ENCODE measurements at places on chromosomes 11 and 22.
A peak's percentile ranks its signal among the peaks of the same experiment; 100 is the strongest.

DNA sequence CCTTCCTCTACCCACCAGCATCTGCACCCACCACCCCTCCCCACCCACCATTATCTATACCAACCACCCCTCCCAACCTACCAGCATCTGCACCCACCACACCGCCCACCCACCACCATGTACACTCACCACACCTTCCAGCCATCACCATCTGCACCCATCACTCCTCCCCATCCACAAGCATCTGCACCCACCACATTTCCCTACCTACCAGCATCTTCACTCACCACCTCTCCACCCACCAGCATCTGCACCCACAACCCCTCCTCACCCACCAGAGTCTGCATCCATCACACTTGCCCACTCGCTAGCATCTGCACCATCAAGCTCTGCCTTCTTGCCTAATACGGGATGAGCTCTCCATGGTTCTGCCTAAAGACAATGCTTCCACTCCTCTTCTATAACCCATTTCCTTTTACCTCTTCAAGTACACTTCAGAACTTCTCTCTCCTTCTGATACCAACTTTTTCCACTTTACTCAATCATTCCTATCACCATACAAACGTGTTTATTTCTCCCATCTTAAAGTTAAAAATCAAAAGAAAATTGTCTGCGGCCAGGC is 2.4 kb upstream of the FSHB start:
- no peak for DNase-seq

DNA sequence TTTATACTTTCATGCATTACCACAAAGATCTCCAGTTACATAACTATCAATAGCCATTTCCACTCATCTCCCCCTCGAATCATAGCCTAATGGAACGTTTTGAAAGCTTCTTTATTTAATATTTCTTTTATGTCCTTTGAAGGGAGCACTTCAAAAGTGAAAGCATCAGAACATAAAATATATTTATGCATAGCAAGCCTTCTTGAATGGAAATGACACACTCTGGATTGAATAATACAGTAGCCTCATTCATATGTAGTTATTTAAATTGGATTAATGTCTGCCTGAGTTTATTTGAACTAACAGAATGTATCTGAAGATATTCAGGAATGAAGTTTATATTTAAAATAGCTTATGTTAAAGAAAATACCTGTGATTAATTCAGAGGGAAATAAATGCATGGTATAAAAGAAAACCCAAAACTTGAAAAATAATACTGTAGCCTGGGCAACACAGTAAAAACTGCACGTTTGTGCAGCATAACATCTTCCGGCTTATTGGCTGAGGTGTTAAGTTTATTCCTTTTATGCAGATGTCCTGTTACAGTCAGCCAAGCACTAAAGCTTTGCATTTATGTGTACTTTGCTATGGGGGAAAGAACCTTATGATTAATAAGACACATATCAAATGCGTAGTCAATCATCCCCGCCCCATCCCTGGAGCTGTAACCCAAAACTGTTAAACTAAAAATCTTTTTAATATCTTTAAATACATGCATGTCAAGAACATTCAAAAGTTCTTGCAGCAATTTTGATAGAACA is 22.0 kb downstream of the OOSP3 start:
- DNase-seq = no peak

- no peak for DNase-seq
These were observed 1.6 kb downstream of the SPI1 start for GRCh38 chr11:47376525-47377371.

GRCh38 chr11:35237860-35238715 is 99.1 kb downstream of the CD44 start:
- DNase-seq = peak; percentile 73

- DNase-seq = no peak
These were observed 7.7 kb downstream of the TNNT3 start for GRCh38 chr11:1927026-1927847.

GRCh38 chr11:47331454-47332302 is 20.8 kb downstream of the MYBPC3 start:
- no peak for DNase-seq

- peak; percentile 65 for DNase-seq
These were observed 59.4 kb upstream of the A4GALT start for GRCh38 chr22:42780070-42780540.

- DNase-seq = no peak
These were observed at the start of gene CD151 for GRCh38 chr11:832529-833113. Gene CD151, plus strand, starts transcription at chr11:832952. Its CDS starts 3,118 bp downstream, at chr11:836070.

DNA sequence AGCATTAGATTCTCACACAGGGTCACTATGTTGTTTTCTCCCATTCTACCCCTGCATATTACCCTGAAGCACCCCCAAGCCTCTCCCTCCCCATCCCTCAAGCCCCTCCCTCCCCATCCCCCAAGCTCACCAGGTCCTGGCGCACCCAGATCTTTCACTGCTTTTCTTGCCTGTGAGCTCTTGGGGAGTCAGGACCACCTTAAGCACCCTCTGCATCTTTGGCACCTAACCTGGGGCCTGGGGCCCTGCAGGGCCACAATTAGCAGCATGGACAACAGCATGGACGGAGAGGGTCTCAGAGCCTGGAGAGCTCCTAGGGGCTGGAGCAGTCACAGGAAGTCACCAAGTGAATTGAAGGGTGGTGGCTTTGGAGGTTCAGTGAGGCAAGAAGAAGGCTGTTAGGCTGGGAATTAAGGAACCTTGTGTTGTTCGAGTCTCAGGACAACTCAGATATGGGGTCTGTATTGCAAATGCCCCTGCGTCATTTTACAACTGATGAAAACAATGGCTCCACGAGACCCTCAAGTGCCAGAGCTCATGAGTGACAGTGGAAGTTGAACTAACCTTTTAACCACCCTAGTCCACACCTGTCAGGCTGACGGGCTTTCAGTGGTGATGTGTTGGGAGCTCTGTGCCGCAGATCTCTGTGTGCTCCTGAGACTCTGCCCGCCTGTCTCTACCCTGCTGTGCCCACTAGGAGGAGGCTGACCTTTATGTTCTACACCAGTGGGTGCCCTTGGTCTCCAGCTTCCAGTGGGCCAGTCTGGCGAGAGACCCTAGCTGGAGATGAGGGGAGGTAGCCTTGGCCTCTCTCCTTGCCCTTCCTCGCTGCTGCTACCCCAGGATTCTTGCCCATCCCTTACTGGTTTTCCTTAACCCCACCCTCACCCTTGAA is 111.3 kb upstream of the OR4B1 start:
- no peak for DNase-seq

DNA sequence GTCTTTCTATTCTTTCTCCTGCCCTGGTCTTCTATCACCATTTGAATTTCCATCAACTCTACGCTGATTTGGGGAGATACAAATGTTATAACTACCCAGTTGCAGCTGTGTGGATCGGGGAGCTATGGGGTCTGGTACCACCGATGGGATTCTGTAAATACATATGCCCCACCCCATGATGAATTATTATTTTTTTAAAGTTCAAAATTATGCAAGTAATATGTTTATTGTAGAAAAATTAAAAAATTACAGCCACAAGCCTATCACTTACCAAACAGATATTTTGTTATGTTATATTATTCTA is 52.4 kb upstream of the CLMP start:
- no peak for DNase-seq

DNA sequence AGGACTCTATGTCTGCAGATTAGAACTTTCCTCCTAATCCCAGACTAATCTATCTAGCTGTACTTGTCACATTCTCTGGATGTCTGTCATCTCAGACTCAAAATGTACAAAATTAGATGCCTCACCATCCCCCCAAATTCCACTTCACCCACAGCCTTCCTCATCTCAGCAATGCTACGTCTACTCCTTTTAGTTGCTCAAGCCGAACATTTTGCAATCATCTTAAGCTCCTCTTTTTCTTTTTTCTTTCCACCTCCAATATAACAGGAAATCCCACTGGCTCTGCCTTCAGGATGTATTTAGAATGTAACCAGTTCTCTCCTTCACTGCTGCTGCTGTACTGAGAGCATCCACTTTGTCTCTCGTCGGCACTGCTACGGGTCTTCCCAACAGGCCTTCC is 1091.8 kb downstream of the TBC1D22A start:
- no peak for DNase-seq

- DNase-seq = no peak
These were observed 477.1 kb downstream of the BRD1 start for GRCh38 chr22:49350441-49351121.

GRCh38 chr22:17319546-17319945 is 49.7 kb upstream of the CECR2 start:
- DNase-seq = no peak

DNA sequence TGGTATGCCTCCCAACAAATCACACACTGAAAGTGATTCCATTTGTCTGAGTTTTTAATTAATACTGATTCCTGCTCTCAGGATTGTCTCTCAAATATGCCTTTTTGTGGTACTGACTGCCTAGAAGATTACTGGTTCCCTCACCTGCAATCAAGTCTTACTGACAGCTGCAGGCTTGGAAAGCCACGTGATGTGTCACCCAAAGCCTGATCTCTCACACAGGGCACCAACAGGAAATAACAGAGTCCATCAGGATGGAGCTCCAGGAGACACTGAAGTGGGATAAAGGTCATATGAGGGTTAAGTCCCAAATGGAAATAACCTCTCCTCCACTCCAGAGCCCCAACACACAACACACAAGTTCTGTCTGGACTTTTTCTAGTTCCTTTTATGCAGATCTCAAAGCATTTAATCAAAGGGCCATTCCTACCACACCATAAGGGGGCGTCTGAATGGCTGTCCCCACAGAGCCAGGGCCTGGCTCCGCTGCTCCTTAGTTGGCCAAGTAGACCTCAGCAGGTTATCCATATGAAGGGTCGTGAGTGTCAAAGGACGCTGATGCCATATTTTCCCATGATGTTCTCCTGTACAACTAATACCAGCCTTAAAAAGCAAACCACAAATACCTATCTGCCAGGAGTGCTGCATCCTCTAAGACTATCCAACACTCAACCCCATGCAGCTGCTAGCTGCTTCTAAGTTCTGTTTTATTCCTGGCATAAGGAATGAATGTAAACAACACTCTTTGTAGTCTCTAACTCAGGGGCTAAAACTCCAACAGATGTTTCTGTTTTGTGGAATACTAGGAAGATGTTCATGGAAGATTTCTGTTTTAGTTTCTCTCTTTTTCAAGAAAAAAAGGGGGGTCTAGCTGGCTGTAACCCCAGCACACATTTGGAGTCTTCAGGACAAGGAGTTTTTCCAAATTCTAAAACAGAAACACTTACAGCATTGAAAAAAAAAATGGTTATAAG is 13.0 kb downstream of the SCUBE2 start:
- DNase-seq = no peak

GRCh38 chr22:20080776-20081654 is 974 bp downstream of the DGCR8 start:
- DNase-seq = no peak

- DNase-seq = no peak
These were observed 3.7 kb downstream of the MIAT start for GRCh38 chr22:26660961-26661578.

DNA sequence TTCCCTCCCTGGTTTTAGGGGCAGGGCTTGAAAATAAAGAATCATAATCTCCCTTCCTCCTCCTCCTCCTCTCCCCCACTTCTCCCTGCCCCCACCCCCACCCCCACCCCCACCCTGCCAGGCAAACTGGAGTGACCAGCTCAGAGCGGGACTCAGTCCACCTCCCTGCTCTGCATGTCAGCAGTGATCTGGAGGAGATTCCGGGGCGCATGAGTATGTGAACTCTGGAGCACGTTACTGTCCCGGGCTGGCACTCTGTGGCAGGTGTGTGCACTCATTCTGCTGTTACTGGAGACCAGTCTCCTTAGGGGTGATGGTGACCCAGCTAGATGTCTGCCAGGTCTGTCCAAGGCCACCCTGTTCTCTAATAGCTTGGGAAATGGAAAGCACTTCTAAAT is 33.9 kb downstream of the MARK2 start:
- no peak for DNase-seq

- no peak for DNase-seq
These were observed 19.6 kb downstream of the PRR14L start for GRCh38 chr22:31730344-31730711.

DNA sequence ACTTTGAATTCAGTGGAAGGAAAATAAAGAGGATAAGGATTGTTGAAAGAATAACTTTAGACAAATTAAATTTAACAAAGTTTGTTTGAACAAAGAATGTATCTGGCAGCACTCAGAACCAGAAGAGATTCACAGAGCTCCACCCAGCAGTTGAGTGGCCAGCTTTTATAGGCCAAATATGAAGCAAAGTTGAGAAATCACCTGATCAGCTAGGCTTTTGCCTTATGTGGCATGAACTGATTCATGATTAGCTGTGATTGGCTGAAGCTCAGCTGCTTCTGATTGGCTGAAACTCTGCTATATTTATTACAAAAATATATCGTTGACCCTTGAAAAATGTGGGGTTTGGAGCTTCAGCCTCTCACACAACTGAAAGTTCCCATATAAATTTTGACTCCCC is 62.6 kb downstream of the PIWIL4 start:
- DNase-seq = no peak

- DNase-seq = no peak
These were observed 40.6 kb downstream of the MUC6 start for GRCh38 chr11:995752-996420.

DNA sequence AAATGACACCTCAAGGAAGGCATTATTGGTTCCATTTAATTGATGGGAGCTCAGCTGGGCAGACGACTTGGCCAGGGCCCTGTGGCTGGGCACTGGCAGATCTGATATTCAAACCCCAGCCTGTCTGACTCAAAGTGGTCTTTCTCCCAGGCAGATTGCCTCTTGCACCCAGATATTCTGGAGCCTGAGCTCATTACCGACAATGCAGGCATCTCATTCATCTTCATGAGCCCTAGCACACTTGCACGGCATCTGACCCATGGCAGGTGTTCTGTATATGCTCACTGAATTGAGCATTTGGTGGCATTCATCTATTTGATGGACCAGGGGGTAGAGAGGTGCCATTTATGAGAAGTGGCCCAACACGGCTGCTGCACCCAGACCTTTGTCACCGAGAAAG is 193.1 kb downstream of the DSCAML1 start:
- no peak for DNase-seq

- DNase-seq = no peak
These were observed 79.1 kb upstream of the SCUBE2 start for GRCh38 chr11:9170450-9170849.

- DNase-seq = no peak
These were observed 41.8 kb downstream of the GDPD4 start for GRCh38 chr11:77259641-77260040.

GRCh38 chr22:46201059-46201757 is 48.9 kb downstream of the CDPF1 start:
- DNase-seq = no peak

GRCh38 chr11:106917973-106918372 is 100.3 kb downstream of the GUCY1A2 start:
- no peak for DNase-seq

DNA sequence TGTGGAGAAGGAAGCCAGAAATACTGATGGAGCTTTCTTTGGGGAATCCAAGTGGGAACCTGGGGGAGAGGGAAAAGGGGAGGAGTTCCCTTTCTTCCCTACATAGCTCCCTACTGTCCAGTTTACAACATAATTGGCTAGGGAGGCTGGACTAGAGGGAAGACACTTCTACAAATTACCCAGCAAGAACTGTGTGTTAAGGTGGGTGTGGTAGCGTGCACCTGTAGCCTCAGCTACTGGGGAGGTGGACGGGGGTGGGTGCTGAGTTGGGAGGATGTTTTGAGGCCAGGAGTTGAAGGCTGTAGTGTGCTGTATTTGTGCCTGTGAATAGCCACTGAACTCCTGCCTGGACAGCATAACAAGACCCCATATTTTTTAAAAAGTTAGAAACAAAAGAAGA is 74.0 kb downstream of the NAV2 start:
- no peak for DNase-seq

Data from CD4-positive, alpha-beta T cell treated with Interleukin-15 for 4 hours (primary cell).